Vein endothelial cell (primary cell): ENCODE measurements at places on chromosomes 2 and 18. TPM values are rescaled to one million over a fixed set of nuclear protein-coding genes. Genes with fewer than 3 reads are reported as not detected.

CNTNAP5 gene
- total RNA-seq, result not detected in 2 replicates

DNAH6 gene
- under 0.01 TPM in 2 replicates for total RNA-seq

FAM237A gene
- total RNA-seq, result not detected in 2 replicates

EHD3 gene
- total RNA-seq, result 4.9 and 5.2 TPM in 2 replicates

ANKRD30B gene
- not detected in 2 replicates for total RNA-seq

NTSR2 gene
- total RNA-seq, result not detected in 2 replicates

KLHL41 gene
- 0.19 TPM in 1 of 2 replicates, not detected in the other for total RNA-seq

POTEI gene
- 0.33 and 0.48 TPM in 2 replicates for total RNA-seq

VWC2L gene
- not detected in 2 replicates for total RNA-seq

TSGA10 gene
- total RNA-seq, result 2.3 and 3.3 TPM in 2 replicates

PLGLB2 gene
- total RNA-seq, result 1.5 and 2.0 TPM in 2 replicates

TMEM198 gene
- total RNA-seq, result not detected in 2 replicates

EXOC6B gene
- total RNA-seq, result 19.7 and 22.2 TPM in 2 replicates

TUBA3E gene
- not detected in 2 replicates for total RNA-seq

KCNG2 gene
- not detected in 2 replicates for total RNA-seq

CENPO gene
- 16.0 and 28.7 TPM in 2 replicates for total RNA-seq

KYNU gene
- total RNA-seq, result not detected in 2 replicates

PLGLB1 gene
- 0.57 and 1.3 TPM in 2 replicates for total RNA-seq

KDM3A gene
- 27.1 and 31.0 TPM in 2 replicates for total RNA-seq

SERPINB5 gene
- total RNA-seq, result not detected in 2 replicates

HS1BP3 gene
- total RNA-seq, result 28.5 and 42.5 TPM in 2 replicates

SCTR gene
- not detected in 2 replicates for total RNA-seq

PLEKHH2 gene
- total RNA-seq, result 0.33 and 0.57 TPM in 2 replicates
